ENCODE measurements at places on chromosomes 13 and 19.

DNA sequence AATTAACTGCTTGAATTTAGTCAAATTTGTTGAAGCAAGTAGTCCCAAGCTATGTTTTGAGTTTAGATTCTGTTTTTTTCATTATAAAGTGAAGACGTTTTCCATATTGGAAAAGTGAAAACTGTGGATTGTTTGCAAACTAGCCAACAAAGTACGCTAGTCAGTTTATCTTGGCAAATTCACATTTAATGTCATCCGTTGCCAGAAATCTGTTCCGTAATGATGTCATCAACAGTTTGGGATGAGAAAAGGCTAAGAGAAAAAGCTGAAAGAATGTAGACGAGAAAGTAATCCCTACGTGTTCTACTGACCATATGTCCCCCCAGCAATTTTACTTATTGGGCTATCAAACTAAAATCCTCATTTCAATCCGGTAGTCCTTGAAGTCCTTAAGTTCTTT lies 419.6 kb downstream of the GPC6 start:
- no peak for DNase-seq

- DNase-seq, result no peak
Observed at GRCh38 chr13:43353631-43354030, 330.2 kb downstream of the DNAJC15 start.

DNA sequence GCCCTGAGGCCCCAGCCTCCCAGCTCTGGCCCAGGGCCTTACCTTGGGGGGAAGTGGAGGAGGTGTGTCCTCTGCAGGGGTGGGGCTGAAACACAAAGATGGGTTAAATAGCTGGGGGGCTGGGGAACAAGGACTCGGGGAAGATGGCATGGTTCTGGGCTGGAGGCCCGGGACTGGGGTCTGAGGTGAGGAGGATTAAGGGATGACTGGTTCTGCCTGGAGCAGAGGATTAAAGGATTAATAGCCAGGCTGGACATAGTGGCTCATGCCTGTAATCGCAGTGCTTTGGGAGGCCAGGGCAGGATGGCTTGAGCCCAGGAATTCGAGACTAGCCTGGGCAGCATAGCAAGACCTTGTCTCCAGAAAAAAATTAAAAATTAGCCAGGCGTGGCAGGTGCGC lies 11.6 kb downstream of the MAP4K1 start:
- no peak for DNase-seq

DNA sequence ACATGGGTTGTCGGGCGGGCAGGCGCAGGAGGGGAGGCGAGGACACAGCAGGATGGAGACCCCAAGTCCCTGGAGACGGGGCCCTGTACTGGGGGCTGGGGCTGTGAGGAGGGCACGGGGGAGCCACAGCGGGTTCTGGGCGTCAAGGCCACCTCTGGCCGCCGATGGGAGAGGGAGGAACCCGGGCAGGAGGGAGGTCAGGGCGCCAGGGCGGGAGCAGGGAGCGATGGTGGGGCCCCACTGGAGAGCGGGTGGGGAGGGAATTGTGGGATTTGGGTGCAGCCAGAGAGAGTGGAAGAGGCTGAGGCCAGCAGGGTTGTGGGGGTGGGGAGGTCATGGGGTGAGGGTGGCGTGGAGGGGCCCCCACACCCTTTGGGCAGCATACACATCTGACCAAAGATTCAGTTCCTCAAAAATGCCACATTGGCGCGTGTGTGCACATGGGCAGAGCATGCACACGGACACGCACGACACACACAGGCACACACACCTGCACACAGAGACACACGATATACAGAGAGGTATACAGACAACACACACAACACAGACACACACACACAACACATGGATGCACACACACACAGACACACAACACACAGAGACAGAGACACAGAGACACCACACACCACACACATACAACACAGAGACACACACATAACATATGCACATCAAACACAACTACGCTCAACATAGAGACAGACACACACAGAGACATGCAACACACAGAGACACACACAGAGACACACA lies 54.9 kb downstream of the AP1M1 start:
- peak; percentile 73 for DNase-seq

GRCh38 chr13:94394723-94395122 lies 84.8 kb downstream of the DCT start:
- DNase-seq, result no peak

DNA sequence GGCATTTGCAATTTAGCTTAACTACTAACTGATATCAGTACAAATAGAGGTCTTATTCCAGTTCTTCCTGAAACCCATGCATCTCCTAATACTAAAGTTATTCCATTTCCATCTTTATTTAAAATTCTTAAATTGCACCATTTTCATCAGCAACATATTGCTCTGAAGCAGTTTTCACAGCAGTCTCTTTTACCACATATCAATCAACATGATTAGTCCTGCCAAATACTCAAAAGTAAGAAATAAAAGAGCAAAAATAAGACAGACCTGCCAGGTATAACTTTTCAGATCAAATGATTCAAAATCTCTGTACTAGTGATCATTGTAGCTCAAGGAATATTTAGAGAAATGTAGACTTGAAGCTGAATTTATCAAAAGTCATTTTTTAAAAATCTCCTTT lies 141.7 kb downstream of the SLITRK1 start:
- DNase-seq, result no peak

DNA sequence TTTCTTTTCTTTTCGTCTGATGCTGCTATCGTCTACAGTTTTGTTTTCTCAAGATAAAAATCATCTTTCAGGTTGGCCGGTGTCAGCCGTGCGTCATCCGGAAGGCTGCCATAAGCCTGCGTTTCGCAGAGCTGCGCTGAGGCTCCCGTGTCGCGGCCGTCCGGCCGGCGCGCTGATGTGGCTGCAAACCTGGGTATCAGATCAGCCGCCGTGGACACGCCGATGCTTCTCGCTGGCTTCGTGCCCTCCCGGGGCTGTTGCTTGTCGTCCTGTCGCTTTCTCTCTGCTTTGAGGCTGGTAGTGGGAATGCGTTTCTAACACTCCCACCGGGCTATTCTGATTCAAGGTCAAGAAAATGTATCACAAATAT lies 45.9 kb upstream of the TFDP1 start:
- peak; percentile 33 for DNase-seq

DNA sequence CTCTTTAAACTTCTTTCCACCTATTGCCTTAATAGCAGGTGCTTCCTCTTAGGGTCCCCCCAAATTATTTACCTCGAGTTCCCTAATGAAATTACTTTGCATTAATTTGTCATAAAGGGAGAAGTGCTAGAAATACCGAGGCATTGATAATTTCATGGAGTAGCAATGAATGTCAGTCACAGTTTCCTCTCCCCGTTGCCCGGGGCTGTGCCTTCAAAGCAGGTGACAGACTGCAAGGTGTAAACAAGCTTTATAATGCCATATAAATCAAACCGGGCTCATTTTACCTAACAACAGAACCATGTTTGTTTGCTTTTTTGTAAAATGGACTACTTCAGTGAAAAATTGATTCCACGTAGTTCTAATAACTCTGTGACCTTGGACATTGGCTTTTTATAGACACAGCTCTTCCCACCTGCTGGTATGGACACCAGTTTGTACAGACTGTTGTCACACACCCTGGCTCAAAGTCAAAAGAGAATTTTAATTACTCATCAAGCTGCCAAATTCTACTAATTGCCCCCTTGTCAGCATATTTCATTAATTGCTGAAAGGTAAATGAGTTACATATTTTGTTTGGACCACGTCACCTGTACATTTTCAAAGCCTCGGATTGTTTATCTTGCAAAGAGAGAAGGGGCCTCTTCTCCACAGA lies 171.1 kb downstream of the STK24 start:
- no peak for DNase-seq

- DNase-seq, result no peak
Observed at GRCh38 chr19:18675779-18676178, 7.7 kb upstream of the CRTC1 start.

DNA sequence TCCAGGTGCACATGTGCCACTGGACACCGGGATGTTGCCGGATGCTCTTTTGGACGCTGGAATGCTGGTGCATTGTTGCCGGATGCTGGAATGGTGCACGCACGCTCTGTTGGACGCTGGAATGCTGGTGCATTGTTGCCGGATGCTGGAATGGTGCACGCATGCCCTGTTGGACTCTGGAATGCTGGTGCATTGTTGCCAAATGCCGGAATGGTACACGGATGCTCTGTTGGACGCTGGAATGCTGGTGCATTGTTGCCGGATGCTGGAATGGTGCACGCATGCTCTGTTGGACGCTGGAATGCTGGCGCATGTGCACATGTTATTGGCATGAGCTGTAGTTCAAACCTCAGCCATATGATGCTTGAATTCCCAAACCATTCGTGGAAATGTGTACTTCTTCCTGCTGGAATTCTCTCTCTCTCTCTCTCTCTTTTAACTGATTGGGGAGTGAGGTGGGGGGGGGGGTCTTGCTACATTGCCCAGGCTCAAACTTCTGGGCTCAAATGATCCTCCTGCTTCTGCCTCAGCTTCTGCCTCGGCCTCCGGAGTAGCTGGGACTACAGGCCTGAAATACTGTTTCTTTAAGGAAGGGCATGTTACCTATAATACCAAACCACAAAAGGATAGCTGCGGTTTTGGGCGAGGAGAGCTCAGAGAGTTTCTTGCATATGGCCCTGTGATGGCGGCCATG lies 1.2 kb upstream of the MCF2L start:
- peak; percentile 22 for DNase-seq

- no peak for DNase-seq
Observed at GRCh38 chr13:93270769-93271742, 44.4 kb downstream of the GPC6 start.

DNA sequence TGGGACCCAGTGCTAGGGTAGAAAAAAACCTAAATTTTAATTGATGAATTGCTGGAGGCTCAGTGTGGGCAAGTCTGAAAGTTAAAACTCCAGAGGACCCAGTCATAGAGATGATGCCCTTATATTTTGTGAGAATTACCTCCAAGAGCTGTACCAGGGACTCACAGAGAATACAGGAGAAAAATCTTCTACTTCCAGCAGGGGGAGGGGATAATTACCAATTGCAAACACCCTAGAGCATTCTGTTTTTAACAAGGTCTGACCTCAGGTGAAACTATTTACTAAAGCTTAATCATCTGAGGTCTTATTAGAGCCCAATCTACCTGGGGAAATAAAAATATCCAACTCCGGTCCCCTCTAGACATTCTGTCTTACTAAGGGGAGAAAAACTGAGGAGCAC lies 994.7 kb upstream of the MIR17HG start:
- no peak for DNase-seq

GRCh38 chr13:44012910-44013757 lies 133.4 kb downstream of the LACC1 start:
- no peak for DNase-seq

GRCh38 chr13:80363890-80364503 lies 23.1 kb upstream of the SPRY2 start:
- DNase-seq, result no peak

DNA sequence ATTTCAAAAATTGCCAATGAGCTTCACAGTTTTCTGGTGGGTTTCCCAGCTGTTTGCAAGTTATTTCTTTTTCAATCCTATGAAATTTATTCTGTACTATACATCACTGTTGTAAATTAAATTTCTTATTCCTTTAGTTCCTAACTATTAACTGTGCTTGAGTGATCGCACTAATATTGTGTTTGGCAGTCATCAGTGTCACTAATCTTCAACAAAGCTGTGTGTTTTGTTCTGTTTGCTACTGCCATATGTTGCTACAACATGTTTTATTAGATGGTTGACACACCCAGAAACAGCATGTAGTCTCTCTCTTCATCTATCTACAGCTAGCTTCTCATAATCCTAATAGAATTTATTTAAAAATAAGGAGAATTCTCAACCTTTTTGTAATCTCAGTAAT lies 453.6 kb upstream of the PRR20A start:
- no peak for DNase-seq

- no peak for DNase-seq
Observed at GRCh38 chr13:36543671-36544070, 111.4 kb downstream of the CCNA1 start.

- no peak for DNase-seq
Observed at GRCh38 chr13:49304763-49305700, 57.3 kb downstream of the CDADC1 start.

DNA sequence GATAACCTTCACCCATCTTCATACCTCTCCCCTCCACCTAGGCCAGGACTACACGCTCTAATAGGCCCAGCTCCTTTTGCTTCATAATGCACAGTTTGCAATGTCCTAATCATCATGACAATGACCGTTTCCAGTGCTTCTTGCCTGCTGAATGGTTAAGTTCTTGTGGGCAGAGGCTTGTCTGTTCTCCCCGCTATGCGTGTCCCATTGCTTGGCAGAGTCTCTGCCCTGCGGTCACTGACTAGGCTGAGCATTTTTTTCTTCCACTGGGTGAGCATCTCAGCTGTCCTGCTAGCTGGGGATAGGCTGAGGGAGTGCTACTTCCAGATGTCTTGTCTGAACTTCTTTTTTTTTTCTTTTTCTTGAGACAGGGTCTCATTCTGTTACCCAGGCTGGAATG lies 314.7 kb downstream of the UQCRFS1 start:
- no peak for DNase-seq

DNA sequence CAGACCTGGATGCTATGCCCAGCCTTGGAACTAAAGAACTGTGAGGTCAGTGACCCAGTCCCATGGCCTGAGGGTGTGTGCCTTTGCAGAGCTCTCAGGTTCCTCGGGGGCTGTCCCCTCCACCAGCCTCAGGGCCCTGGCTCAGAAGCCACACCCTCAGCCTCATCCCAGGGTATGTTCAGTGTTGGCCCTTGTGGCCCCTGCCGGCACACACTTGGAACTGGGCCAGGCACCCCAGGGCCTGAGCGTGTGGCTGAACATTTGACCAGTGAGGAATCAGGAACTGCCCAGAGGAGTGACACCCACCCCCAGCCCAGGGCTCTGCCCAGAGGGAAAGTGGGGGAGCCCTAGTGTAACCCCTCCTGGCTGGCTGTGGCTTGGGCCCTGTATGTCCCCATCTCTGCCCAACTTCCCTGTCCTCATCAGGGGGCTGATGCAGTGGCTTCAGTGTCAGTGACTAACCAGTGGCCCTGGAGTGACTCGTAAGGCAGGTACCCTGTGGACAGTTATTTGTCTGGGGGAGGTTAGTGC lies 10.0 kb downstream of the NKPD1 start:
- DNase-seq, result no peak

DNA sequence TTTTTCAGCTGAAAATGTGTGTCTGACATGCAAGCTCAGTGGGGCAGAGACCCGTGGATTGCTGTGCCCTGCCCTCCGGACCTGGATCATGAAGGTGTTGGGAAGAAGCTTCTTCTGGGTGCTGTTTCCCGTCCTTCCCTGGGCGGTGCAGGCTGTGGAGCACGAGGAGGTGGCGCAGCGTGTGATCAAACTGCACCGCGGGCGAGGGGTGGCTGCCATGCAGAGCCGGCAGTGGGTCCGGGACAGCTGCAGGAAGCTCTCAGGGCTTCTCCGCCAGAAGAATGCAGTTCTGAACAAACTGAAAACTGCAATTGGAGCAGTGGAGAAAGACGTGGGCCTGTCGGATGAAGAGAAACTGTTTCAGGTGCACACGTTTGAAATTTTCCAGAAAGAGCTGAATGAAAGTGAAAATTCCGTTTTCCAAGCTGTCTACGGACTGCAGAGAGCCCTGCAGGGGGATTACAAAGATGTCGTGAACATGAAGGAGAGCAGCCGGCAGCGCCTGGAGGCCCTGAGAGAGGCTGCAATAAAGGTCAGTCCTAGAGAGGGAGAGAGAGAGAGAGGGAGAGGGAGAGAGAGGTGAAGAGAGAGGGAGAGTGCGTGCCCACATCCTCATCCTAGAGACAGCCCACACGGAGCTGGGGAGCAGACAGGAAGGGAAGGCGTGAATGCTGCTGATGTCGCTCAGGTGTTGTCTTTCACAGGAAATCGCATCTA lies 5.1 kb upstream of the DCUN1D2 start:
- no peak for DNase-seq

All from sciatic nerve (tissue), 2 donors.